Activated CD8-positive, alpha-beta memory T cell treated with anti-CD3 and anti-CD28 coated beads for 4 hours (primary cell): ENCODE measurements at places on chromosomes 11 and 22.

DNA sequence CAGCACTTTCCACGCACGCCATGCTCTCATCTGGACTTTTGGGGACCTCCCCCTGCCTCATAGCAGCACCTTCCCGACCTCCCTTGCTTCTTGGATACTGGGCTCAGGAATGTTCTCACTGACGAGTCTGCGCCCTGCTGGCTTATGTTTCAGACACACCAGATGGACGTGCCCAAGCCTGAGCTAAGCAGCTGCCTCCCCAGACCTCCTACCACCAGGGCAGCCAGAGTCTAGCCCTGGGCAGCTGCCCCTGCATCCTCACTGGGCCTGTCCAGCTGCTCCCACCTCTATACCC lies 13.2 kb upstream of the RGL4 start:
- DNase-seq, result no peak

GRCh38 chr22:37544955-37545702 lies 15.2 kb upstream of the CDC42EP1 start:
- peak; percentile 12 for DNase-seq

DNA sequence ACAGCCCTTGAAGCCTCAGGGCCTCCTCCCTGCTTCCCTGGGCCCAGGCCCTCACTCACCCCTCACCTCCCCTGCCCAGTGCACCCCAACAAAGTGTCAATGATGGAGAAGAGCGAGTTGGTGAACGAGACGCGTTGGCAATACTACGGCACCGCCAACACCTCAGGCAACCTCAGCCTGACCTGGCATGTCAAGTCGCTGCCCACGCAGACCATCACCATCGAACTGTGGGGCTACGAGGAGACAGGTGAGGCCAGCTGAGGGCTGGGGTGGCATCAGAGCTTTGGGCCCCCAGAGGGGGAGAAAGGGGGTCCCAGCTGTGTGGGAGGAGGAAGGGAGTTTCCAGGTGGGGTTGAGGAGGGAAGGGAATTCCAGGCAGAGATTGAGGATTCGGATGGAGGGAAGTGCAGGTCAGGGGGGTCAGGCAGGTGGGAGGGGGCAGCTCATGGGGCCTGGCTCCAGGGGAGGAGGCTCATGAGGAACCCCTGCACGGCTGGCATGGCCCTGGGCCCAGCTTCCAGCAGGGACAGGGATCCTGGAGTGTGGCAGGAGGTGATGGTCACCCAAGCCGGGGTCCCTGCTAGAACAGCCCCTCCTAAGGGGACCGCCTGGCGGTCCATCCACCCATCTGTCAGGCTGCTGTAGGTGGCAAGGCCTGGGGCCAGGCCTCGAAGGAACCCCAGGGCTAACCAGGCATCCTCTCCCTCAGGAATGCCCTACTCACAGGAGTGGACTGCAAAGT lies 2.9 kb downstream of the SUSD2 start:
- no peak for DNase-seq

DNA sequence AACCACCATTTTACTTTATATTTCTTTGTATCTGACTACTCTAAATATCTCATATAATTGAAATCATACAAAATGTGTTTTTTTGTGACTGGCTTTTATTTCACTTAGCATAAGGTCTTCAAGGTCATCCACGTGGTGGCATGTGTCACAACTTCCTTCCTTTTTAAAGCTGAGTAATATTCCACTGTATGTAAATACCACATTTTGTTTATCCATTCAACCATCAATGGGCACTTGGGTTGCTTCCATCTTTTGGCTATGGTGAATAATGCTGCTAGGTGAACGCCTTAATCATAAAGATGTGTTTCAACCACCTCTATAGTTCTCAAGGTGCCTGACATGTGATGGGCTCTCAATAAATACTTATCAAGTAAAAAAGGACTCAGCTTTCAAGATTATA lies 15.5 kb downstream of the RAB30 start:
- no peak for DNase-seq

GRCh38 chr11:35631891-35632290 lies 13.6 kb downstream of the FJX1 start:
- no peak for DNase-seq

GRCh38 chr11:26993965-26994457 lies at the start of gene FIBIN:
Gene FIBIN, plus strand, starts transcription at chr11:26994112. Its CDS starts 415 bp downstream, at chr11:26994527.
- no peak for DNase-seq

- no peak for DNase-seq
These were observed 644 bp upstream of the NAALAD2 start for GRCh38 chr11:90133560-90134477.

DNA sequence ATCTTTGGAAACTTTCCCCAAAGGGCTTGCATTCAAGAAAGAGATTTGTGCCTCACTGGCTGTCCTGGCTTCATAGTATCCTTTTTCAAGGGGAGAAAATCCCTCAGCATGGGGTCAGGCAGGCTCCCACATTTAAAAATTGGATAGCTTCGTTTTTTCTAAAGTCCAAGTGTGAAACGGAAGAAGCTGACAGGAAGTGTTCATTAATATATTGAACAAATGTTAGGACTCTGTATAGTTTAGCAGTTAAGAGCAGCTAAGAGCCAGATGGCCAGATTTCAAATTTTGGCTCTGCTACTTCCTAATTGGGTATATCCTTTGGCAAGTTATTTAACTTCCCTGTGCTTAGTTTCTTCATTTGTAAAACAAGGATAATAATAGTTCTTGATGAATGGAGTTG lies 354.9 kb upstream of the FAT3 start:
- DNase-seq, result no peak

GRCh38 chr11:66437979-66438503 lies 607 bp downstream of the MRPL11 start:
- no peak for DNase-seq

- no peak for DNase-seq
These were observed 452.9 kb downstream of the MN1 start for GRCh38 chr22:27348634-27349033.

GRCh38 chr22:35913925-35914324 lies 114.7 kb downstream of the RBFOX2 start:
- no peak for DNase-seq

- no peak for DNase-seq
These were observed 3.4 kb downstream of the FADS3 start for GRCh38 chr11:61887839-61888494.

GRCh38 chr11:26324270-26324669 lies 7.7 kb upstream of the ANO3 start:
- DNase-seq, result no peak

GRCh38 chr11:65214212-65214845 lies 32.6 kb downstream of the CAPN1 start:
- DNase-seq, result no peak

DNA sequence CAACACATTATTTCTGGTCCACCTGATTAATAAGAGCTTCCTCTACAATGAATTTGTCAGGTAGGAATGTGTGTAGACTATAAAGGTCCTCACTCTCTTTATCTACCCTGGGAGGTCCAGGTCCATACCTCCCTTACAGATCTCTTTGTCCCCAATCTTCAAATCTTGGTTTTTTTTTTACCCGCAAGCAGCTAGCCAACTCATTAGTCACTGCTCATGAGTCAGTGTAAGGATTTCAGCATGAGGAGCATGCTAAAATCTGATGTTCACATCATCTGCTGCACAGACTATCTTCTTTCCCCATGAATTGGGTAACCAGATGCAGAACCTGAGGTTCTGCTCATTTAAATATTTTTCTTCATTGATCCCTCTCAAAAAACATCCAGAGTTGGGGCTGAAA lies 397.0 kb upstream of the ISX start:
- no peak for DNase-seq
